HTR-8/SVneo (cell line): ENCODE measurements at places on chromosomes 3 and 15.

GRCh38 chr3:158700559-158700958, 28.1 kb upstream of the LXN start:
- no peak for DNase-seq

DNA sequence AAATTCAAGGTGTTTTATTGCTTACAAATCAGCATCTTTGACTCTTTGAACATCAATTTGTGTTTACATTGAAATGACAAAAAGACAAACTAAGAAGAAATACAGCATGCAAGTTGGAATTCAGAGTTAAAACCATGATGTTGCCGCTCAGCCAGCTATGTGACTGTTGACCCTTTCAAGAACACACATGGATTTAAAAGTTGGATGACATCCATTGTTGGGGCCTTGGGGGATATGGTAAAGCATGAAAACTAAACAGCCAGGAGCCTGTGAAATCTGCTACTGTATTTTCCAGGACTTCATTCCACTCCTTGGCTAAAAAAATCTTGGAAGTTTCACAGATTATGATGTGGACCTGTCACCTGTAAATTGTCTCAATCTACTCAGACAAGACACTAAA, 4.6 kb downstream of the P2RY1 start:
- DNase-seq = no peak

GRCh38 chr3:169573148-169573547, 90.4 kb downstream of the MECOM start:
- DNase-seq = no peak

GRCh38 chr15:31342781-31343626, 16.4 kb downstream of the KLF13 start:
- DNase-seq = no peak

GRCh38 chr3:30156586-30157498, 449.6 kb upstream of the TGFBR2 start:
- no peak for DNase-seq

GRCh38 chr15:70935631-70936030, 43.0 kb downstream of the LRRC49 start:
- DNase-seq = no peak

GRCh38 chr3:72317491-72317890, 530.8 kb downstream of the SHQ1 start:
- DNase-seq = no peak

DNA sequence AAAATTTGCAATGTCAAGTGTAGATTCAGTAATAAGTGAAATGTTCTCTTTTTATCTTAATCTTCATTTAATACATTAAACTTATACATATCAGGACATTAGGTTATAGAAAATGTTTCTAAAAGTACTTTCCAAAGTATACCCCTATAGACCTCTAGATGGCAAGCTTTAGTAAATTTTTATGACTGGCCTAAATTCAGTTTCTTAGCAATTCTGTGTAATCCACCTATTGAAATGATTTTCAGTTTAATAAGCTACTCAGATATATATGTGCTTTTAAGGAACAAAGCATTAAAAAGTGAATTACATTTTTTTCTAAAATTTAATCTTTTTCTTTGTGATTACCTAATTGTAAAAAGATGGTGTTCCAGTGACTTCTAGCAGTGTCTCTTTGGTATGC, 342.2 kb downstream of the GBE1 start:
- DNase-seq = no peak

GRCh38 chr3:160564258-160564911, 986 bp downstream of the KPNA4 start:
- DNase-seq = no peak

DNA sequence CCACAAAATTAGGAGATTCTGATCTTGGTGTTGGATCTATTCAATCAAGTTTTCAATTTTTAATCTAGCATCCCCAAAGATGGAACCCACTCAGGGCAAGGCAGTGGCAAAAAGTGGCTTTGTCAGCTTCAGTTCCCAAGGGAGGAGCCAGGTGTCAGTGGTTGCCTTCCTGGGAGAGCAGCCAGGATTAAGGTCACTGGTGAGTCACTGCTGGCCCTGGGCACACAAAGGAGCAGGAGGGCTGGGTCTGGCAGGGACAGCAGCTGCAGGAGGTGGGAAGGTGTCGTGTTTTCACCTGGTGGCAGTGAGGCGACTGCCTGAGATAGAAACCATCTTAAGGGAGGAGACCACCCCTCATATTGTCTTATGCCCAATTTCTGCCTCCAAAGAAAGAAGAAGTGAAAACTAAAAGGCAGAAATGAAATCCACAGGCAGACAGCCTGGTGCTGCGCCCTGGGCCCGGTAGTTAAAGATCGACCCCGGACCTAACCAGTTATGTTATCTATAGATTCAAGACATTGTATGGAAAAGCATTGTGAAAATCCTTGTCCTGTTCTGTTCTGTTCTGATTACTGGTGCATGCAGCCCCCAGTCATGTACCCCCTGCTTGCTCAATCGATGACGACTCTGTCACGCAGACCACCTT, 5.9 kb upstream of the KLHL25 start:
- peak; percentile 61 for DNase-seq

- DNase-seq = no peak
Observed at GRCh38 chr15:62455441-62455921, 290.4 kb upstream of the C2CD4B start.

DNA sequence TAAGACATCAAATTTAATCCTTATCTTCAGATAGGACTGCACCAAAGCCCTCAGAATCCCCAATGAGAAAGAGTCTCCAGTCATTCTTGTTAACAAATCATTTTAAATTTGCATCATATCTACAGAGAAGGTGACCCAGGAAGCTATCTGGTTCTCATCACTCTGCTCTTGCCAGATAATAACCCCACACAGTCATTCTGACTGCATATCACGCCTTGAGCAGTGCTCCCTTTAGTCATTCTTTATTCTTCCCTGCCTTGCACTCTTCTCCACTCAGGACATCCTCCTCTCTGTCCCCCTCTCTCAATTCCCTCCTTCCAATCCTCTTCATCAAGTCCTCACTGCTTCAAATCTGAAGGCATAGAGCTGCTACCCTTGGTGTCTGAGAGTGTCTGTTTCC, 83.7 kb upstream of the COL6A6 start:
- DNase-seq = no peak

GRCh38 chr3:14322001-14322400, 80.4 kb upstream of the SLC6A6 start:
- DNase-seq = no peak

DNA sequence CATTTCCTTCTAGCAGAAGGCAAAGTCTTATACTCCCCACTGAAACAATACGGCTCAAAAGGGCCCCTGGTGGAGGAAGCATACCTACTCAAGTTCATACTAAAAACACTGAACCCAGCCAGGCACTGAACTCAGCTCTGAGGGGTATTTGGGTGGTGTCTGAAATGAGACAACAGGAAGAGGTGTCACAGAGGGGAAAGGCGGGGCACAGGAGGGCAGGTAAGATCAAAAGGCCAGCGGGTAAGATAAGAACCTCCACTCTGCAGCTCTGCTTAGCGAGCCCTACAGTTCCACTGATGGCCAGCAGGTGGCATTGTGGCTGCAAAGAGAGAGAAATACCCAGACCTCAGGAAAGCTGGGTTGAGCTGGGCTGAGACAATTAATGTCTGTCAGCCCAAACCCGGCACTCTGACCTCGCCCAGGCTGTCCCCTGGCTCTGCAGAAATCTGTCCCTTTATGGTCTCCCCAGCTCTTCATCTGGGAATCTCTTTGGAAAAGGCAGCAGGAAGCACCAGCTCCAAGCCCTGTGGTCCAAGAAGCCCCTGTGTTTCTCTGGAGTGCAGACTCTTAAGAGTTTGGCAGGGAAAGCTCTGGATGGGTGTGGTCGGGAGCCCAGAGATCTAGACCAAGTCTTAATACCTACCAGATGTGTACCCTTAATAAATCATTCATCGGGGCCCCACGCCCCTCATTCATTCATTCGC, 8.4 kb downstream of the MFGE8 start:
- peak; percentile 82 for DNase-seq

DNA sequence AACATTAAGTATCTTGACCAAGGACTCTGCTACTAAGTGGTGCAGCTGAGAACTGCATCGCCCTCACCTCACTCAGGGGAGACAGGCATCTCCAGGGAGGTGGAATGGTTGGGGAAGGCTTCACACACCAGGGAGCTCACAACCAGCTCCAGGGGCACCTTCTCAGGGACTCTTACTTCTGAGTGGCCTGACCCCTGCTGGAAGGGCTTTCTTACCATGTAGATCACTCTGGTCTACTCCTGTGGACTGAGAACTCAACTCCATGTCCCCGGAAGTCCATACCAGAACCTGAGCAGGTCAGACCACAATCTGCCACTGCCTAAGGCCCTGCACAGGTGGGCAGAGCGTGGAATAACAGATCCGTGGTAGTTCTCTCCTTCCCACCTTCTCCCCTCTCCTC, 140.5 kb downstream of the TLE3 start:
- no peak for DNase-seq

DNA sequence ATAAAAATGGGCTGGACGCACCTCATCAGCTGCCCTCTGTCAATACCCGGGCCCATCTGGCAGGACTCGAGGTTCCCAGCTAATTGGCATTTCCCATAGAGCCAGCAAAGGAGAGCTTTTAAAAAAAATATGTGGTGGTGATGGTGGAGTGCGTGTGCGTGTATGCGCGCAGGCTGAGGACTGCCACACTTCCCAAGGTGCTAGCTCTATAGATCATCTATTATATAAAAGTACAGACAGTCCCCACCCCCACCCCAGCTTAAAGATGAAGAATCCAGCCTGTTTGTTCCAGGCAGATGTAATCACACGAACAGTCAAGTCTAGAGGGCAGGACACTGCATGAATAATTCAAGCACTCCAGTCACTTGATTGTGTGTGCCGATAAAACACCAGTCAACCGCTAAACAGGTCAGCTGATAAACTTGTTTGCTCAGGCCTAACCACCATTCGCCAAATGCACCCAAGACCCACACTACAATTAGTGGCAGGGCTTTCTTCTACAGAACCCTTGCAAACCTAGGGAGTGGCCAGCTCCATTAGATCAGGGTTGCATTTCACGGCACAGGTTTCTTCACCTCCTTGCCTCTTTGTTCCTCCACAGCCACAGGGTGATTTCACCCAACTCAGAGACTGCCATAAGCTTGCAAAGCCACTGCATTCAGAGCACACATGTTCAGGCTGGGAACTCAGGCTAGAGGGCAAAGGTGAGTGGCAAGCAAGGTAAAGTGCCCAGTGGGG, 5.8 kb downstream of the TLE3 start:
- DNase-seq = no peak

DNA sequence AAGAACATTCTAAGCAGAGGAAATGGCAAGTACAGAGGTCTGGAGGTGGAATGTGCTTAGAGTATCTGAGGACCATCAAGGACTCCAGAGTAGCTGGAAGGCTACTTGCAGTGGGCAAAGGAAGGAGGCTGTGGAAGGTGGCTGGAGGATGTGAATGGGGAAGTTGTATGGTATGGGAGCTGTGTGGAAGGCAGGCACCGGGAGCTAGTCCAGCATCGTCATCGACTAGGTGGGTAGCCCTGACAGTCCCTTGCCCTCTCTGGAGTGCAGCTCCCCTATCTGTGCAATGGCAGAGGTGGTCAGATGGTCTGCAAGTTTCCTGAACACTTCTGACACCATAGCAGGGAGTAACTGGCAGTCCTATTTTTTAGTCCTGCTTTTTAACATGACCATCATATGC, 19.3 kb downstream of the CCDC13 start:
- DNase-seq = no peak

DNA sequence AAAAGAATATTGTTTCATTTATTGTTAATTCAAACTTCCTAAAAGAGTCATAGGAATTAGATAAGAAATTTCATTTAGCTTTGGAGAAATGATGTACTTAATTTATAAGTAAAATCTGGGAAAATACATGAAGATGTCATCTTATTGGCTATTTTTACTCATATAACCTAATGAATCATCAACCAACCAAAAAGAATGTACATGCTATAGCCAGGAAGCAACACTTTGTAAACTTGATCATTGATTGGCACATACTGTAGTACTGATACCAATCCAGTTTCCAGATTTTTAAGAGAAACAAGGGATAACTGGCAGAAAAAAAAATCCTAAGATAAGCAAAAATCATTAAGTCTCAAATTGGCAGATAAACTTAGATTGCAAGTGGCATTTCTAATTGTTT, 207.9 kb upstream of the CDIN1 start:
- no peak for DNase-seq

GRCh38 chr3:134409041-134409440, 34.8 kb upstream of the AMOTL2 start:
- no peak for DNase-seq

GRCh38 chr15:97861529-97862260, 98.8 kb upstream of the ARRDC4 start:
- DNase-seq = no peak

GRCh38 chr3:120854908-120855526, 53.0 kb upstream of the STXBP5L start:
- DNase-seq = no peak

GRCh38 chr15:31366169-31366734, 39.6 kb downstream of the KLF13 start:
- no peak for DNase-seq

GRCh38 chr3:73148682-73149081, 87.2 kb downstream of the EBLN2 start:
- no peak for DNase-seq

DNA sequence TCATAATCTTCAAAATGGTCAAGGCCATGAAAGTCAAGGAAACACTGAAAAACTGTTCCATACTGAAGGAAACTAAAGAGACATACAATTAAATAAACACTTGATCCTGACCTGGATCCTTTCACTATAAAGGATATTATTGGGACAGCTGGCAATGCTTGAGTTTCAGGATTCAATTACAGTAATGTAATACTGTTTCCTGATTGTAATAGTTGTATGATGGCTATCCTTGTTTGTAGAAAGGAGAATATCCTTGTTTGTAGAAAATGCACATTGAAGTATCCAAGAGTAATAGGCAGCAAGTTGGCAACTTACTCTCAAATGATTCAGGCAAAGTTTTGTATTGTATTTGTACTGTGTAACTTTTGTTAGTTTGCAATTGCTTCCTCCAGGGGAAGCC, 4.6 kb downstream of the CIDEC start:
- no peak for DNase-seq

DNA sequence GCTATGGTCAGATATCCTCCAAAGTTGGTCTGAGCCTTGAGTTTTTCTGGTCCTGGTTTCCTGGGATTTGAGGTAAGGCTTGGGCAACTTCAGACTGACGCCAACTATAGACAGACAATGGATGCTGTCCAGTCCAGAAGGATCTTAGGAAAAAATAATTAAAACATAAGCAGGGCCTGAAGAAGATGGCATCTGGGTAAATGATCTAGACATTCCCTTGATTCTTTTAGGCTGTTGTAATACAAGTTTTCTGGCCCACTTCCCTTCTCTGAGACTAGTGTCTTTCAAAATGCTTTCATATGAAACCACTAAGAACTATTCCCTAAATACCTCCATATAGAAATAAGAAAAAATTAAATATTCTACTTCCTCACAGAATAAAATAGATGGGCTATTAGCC, 47.7 kb upstream of the PLXND1 start:
- DNase-seq = no peak

- no peak for DNase-seq
Observed at GRCh38 chr3:167887096-167887495, 151.6 kb downstream of the SERPINI1 start.
